Skeletal muscle tissue (tissue), 5 donors: ENCODE measurements at places on chromosomes 7 and 10. TPM values are rescaled to one million over a fixed set of nuclear protein-coding genes. Genes with fewer than 3 reads are reported as not detected.

MBL2 gene
- total RNA-seq = not detected

GHRHR gene
- total RNA-seq = not detected

YAE1 gene
- total RNA-seq = 15.7 TPM

STAMBPL1 gene
- 15.1 TPM for total RNA-seq

GPR15LG gene
- total RNA-seq = not detected

ANKRD30A gene
- not detected for total RNA-seq

ELAPOR2 gene
- total RNA-seq = 7.8 TPM
